Activated CD4-positive, alpha-beta T cell treated with anti-CD3 and anti-CD28 coated beads, Interleukin-2, Interleukin-6, amounts not matched to agents 100 ng/mL and 50 ng/mL, durations not matched to agents 16 hours and 8 hours (primary cell): ENCODE measurements at places on chromosomes 1 and 21.

- DNase-seq: peak; percentile 55
Measured at GRCh38 chr1:66981679-66982078, 56.9 kb downstream of the MIER1 start.

DNA sequence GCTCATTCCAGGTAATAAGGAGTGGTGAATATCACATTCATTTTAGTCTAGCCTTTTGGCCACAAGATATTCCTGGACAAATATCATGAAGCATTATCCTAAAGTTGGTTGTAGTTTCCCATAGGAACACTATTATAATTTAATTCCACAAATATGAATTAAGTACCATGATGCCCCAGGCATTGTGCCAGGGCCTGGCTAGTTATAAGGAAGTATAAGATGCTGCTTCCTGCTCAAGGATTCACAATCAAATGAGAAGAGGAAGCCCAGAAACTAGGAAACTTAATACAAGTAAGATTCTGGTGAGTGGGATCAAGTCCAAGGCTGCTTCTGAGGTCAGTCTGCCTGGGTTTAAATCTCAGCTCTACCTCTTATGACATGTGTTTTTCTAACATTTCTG is 30.6 kb upstream of the ZP4 start:
- DNase-seq: no peak

GRCh38 chr1:177181631-177182291 is 11.0 kb downstream of the BRINP2 start:
- peak; percentile 67 for DNase-seq

DNA sequence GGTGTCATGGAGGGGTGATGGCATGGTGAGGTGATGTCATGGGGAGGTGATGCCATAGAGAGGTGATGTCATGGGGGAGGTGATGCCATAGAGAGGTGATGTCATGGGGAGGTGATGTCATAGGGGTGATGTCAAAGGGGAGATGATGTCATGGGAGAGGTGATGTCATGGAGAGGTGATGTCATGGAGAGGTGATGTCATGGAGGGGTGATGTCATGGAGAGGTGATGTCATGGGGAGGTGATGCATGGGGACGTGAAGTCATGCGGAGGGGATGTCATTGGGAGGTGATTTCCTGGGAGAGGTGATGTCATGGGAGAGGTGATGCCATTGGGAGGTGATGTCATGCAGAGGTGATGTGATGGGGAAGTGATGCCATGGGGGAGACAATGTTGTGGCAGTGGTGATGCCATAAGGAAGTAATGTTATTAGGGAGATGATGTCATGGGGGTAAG is 92.1 kb upstream of the C1orf174 start:
- DNase-seq: peak; percentile 21

DNA sequence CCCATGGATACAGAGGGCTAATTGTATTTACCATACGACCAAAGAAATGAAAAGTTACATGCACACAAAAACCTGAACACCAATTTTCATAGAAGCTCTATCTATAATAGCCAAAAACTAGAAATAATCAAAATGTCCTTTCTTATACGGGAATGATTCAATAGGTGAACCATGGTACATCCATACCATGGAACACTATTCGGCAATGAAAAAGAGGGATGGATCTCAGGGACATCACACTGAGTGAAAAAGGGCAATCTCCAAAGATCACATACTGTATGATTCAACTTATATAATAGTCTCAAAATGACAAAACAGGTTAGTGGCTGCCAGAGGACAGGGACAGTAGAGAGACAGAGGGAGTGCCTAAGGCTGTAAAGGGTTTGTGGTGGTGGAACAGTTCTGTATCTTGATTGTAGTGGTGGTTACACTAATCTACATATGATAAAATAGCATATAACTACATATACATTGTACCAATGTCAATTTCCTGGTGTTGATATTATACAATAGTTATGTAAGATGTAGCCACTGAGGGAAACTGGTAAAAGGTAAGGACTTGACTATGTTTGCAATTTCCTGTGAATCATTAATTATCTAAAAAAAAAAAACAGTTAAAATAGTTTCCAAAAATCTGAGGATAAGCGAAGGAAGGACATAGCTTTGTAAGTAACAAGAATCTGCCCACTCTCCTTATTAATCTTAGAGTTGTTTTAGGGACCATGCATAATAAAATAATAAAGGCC is 3.7 kb downstream of the RSBN1 start:
- no peak for DNase-seq

GRCh38 chr1:192952646-192953045 is 106.5 kb downstream of the UCHL5 start:
- no peak for DNase-seq

DNA sequence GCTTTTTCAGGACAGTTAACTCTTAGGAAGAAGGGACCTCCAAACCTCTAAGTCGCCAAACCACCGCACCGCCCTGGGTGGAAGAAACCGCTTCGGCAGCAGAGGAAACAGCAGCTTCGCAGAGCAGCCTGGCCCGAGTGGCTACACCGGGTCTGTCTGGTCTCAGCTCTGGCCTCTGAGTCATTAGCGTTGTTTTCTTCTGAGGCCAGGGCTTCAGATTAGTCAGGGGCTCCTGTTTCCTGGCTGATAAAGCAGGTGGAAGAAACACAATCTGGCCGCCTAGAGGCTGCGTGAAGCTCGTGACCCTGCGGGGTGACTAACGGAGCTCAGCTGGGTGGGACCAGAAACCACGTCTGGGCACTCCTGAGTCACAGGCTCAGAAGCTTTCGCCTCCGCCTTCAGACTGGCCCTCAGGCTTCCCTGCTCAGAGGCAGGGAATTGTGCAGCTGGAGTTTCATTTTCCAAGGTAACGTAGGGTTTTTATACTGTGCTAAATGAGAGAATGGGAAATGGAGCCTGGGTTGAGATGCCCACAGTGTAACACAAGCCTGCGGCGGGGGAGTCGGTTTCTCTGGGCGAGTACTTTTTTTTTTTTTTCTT is 44.9 kb downstream of the CHAF1B start:
- peak; percentile 88 for DNase-seq

DNA sequence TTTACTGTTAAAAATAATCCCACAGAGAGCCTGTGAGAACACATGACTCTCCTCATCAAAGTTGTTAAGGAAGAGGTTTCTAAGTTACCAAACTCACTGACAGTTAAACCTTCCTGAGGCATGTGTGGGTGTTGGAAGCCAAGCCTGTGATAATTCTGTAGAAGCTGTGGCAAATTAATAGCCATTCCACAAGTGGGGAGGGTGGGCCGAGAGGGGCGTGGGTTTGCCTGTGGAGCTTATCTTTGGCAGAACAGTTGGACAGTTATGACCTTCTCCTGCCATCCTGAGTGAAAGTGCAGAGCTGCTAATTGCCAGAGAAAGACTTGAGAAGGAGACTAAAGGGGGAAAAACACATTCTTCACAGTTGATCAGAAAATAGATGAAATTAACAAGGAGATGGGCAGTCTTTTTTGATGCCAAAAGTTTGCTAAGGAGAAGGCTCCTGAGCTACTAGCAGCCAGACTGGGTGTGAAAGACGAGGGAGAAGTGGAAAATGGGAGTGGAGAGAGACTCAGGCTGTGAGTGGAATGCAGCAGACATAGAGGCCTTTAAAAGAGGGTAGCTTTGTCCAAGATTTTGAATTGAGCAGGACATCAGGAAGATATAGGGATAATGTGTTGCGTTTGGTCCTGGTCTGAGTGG is 1.6 kb upstream of the PLA2G2C start:
- peak; percentile 31 for DNase-seq

GRCh38 chr1:59146651-59147358 is 150.1 kb upstream of the FGGY start:
- DNase-seq: peak; percentile 56

GRCh38 chr1:156200044-156200443 is 6.1 kb downstream of the SLC25A44 start:
- peak; percentile 41 for DNase-seq
